GM13977 (cell line): ENCODE measurements at places on chromosomes 16 and 17.

DNA sequence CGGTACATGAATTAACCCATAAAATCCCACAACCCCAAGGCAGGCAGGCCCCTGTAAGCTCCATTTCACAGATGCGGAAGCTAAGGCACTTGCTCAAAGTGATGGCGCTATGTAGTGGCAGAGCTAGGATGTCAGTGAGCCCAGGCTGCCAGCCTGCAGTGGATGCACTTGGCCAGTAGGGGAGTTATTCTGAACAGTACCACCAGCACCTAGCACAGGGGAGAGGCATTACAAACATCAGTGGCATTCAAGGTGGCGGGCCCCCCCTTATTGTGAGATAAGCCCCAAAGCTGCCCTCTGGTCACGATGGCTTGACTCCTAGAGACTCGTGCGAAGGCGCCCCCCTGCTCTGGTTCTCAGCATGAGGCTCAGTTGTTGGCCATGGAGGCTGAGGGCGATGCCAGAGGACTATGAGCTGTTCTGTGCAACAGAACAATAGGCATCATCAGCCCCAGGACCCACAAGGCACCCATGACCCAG is 33.8 kb downstream of the GTF3C1 start:
- peak; percentile 66 for DNase-seq

DNA sequence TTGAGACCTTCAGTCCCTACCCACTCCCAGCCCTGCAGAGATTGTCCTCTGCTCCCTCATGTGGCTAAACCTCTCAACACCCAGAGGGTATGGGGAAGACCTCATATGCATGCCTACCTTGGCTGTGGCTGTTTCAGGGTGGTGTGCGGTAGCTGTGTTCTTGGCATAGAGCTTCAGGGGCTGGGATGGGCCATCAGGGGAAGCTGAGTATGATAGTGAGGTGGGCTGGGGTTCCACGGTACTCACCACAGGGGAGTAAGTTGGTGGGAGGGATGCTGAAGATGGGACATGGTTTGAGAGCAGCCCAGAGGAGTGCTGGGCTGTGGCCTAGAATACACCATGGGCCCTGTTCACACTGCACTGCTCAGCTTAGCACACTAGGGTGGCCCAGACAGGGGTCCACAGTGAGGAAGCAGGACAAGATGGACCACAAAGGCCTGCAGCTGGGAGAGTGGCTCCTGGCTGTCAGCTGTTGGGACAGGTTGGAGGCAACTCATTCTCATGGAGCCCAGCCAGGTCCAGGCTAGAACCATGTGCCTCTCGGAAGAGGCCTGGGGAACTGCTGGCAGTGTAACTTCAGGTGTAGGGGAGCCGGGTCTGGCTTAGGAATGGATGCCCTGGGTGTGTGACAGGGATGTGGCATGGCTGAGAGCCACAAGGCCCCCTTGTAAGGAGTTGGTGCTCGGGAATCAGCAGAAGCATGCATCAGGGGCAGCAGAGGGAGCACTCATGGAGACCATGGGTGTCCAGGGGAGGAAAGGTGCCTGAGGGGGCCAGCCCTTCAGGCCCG is 3.1 kb downstream of the MFAP4 start:
- no peak for DNase-seq

GRCh38 chr16:89320782-89321501 is 103.4 kb downstream of the ZNF778 start:
- DNase-seq = no peak

- DNase-seq = peak; percentile 70
Observed at GRCh38 chr17:44911133-44912001, 3.9 kb downstream of the GFAP start.

DNA sequence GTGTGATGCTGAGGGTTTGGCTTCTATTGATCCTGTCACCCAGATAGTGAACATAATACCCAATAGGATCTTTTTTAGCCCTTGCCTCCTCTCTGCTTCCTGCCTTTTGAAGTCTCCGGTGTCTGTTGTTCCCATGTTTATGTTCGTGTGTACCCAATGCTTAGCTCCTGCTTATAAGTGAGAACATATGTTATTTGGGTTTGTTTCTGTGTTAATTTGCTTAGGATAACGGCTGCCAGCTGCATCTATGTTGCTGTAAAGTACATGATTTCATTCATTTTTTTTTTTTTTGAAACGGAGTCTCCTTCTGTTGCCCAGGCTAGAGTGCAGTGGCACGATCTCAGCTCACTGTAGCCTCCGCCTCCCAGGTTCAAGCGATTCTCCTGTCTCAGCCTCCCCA is 23.0 kb downstream of the DUS2 start:
- no peak for DNase-seq

DNA sequence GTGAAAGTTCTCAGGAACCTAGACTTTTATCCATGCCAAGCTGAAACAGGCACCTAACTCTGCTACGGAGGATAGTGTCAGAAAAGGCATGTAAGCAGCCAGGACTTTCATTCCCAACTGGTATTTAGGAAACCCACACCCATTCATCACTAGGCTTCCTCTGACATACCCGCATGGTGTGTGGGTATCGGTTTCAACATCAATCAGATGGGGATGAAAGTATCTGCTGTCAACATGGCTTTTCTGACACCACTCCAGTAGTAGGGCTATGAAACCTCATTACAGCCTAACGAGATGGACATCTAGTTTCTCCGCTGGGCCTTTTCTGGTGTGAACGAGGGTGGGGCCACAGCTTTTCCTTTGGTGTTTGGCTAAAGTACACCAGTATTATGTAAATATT is 1178.3 kb downstream of the CDH11 start:
- DNase-seq = no peak
